ENCODE measurements at places on chromosomes 6 and 20. TPM values are rescaled to one million over a fixed set of nuclear protein-coding genes. Genes with fewer than 3 reads are reported as not detected.
A peak's percentile ranks its signal among the peaks of the same experiment; 100 is the strongest.

DNA sequence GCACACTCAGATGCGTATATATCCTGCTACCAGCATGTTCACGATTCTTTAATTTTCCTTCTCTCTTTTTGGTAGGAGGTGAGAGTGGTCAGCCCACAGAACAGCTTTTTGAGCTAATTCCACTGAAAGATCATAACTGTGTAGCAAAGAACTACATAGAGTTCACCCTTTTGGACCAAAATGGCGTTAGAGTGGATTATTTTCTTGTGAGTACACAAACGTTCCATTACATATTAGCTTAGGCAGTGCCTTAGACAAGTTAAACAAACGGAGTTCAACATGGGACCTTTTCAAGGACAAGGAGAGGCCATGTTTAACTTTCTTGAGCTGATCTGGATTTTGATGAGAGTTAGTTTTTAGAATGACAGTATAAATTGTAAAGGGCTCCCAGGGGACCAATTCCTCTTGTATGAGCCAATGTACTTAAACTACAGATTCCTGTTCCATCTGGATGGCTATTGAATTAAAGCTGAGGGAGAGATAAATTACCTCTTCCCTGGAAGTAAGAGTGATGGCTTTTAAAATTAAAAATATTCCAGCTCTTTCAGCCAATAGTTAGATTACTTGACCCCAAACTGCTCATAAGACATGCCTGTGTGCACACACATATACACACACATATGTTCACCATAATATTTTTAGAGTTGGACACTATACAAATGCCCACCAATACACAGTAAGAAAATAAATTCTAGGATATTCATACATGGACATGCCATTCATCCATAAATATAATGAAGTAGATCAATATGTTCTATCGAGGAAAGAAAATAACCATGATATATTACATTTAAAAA, 25.6 kb upstream of the ARMH2 start:
- no peak for DNase-seq

GRCh38 chr6:35731736-35732532, 4.9 kb upstream of the ARMC12 start:
- DNase-seq = peak; percentile 74

DNA sequence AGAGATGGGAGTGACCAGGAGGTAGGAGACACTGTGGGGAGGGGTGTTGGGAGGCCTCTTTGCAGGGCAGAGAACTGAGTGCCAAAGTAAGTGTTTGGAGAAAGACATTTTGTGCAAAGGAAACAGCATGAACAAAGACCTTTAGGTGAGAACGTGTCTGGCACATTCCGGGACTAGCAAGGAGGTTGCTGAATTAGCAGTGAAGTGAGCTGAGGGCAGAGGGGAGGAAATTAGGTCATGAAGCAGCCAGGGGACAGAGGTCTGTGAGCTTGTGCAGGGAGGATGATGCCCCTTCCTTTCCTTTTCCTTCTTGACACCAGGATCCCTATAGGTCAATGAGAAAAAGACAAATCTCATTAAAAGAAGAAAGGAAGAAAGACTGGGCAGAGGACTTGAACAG, 21.4 kb upstream of the AHCY start:
- DNase-seq = no peak

GRCh38 chr6:25248123-25248522, 31.1 kb upstream of the CARMIL1 start:
- peak; percentile 53 for DNase-seq

DNA sequence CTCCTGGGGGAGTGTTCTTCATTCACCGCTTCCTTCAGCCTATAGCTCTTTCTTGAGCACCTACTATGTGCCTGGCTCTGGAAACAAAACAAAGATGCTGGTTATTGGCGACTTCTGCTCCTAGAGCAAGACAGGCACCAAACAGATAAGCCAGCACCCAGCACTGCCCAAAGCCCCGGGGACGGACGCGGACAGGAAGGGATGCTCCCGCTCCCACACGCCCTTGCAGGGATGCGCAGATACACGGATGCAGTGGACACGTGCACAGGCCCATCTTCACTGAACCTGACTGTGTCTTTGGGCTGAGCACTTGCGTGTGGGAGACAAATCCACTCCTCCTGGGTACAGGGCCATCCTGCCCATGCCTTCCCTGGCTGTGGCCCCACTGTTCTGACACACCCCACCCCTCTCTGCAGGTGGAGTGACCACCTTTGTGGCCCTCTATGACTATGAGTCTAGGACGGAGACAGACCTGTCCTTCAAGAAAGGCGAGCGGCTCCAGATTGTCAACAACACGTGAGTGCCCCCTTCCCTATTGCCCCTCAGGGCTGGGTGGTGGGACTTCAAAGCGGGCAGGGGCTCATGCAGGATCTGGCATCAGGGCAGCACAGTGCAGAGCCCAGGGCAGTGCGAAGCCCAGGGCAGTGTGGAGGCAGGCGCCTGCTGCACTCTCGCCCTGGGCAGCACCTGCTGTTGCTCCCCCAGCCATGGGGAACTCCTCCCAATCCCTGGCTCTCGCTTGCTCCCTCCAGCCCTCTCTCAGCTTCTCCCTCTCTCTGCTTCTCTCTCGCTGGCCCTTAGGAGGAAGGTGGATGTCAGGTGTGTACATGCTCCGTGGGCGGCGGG, 39.9 kb downstream of the SRC start:
- no peak for DNase-seq

- peak; percentile 88 for DNase-seq
Observed at GRCh38 chr20:44526129-44526528, 4.3 kb upstream of the SERINC3 start.

GRCh38 chr6:144710207-144710606, 425.1 kb downstream of the UTRN start:
- DNase-seq = peak; percentile 55

DNA sequence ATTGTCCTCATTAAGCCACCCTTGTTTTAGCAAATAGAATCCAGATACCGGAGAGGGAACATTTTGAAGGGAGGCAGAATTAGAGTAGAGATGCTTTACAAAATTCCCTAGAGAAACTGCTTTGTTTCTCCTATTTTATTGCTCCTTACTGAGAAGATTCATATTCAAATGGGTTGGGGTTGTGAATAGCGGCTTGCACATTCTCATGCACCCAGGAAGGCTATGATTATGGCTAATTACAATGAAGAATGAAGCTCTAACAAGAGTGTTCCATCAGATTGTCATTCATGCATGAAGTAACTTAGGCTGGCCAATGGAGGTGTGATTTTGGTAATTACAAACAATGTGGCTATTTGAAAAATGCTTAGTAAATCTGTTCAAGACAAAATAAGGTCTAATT, 129.6 kb downstream of the PACRG start:
- no peak for DNase-seq

DNA sequence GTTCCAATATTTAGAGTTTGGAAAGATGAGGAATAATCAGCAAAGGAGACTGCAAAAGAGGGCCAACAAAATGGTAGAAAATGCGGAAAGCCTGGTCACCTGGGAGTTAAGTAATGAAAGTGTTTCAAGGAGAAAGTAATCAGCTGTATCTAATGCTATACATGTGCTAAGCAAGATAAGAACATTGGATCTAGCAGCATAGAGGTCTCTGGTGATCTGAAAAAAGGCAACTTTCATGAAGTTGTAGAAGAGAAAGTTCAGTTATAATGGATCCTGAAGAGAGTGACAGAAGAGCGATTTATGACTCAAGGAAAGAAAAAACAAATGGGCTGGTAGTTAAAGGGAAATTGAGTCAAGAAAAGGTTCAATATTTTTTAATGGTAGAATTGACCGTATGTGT, 4.6 kb upstream of the RSPH3 start:
- DNase-seq = no peak

- DNase-seq = peak; percentile 1
Observed at GRCh38 chr6:121549736-121550135, 114.3 kb downstream of the GJA1 start.

- no peak for DNase-seq
Observed at GRCh38 chr6:108838101-108838717, 10.0 kb upstream of the ARMC2 start.

- DNase-seq = no peak
Observed at GRCh38 chr6:15916581-15916980, 212.3 kb upstream of the MYLIP start.

GRCh38 chr20:11553603-11554002, 364.1 kb upstream of the BTBD3 start:
- DNase-seq = peak; percentile 38

- DNase-seq = peak; percentile 12
Observed at GRCh38 chr6:96522465-96523009, 931 bp downstream of the UFL1 start.

- no peak for DNase-seq
Observed at GRCh38 chr6:104955927-104956730, 778 bp upstream of the LIN28B start.

The SMOC2 gene
- not detected for total RNA-seq

The DEFB132 gene
- not detected for total RNA-seq

The RAET1G gene
- total RNA-seq = 2.0 TPM

The PDE7B gene
- not detected for total RNA-seq

The PXT1 gene
- not detected for total RNA-seq

The RBPJL gene
- not detected for total RNA-seq

The MTFR2 gene
- total RNA-seq = 10.3 TPM

The HLA-DRA gene
- not detected for total RNA-seq

The BRD2 gene
- 106 TPM for total RNA-seq

The CCN6 gene
- total RNA-seq = not detected

The MEI4 gene
- not detected for total RNA-seq

The RWDD2A gene
- 3.7 TPM for total RNA-seq

The CEBPB gene
- total RNA-seq = 26.8 TPM

The AHCY gene
- 225 TPM for total RNA-seq

The ADTRP gene
- 3.9 TPM for total RNA-seq
